ENCODE measurements at places on chromosomes 12 and 14.

DNA sequence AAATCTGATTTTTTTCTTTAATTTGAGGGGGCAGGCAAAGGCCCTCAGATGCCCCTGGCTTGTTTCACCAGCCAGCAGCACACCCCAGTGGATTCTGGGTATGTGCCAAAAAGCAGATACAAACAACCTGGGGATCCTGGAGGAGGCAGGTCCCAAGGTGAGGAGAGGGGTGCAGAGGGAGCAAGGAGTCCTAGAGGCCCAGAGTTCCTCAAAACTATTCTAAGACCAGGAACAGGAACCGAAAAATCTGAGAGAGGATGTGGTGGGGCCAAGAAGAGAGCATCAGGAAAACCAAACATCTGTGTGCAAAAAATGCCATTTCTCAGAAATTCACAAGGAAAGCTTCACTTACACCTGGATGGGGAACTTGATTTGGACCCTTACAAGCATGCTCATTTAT, 8.2 kb downstream of the KCNA5 start:
- DNase-seq = no peak

DNA sequence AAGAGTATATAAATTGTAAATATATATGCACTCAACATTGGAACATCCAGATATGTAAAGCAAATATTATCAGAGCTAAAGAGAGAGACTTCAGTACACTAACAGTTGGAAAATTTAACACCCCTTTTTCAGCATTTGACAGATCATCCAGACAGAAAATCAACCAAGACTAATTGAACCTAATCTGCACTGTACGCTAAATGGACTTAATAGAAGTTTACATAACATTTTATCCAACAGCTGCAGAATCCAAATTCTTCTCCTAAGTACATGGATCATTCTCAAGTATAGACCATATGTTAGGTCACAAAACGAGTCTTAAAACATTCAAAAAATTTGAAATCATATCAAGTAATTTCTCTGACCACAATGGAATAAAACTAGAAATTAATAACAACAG, 229.1 kb upstream of the CLEC14A start:
- DNase-seq = no peak

GRCh38 chr12:123967121-123967586, 5.5 kb downstream of the CCDC92 start:
- DNase-seq = no peak

- DNase-seq = no peak
Measured at GRCh38 chr12:59388176-59388575, 207.7 kb upstream of the SLC16A7 start.

DNA sequence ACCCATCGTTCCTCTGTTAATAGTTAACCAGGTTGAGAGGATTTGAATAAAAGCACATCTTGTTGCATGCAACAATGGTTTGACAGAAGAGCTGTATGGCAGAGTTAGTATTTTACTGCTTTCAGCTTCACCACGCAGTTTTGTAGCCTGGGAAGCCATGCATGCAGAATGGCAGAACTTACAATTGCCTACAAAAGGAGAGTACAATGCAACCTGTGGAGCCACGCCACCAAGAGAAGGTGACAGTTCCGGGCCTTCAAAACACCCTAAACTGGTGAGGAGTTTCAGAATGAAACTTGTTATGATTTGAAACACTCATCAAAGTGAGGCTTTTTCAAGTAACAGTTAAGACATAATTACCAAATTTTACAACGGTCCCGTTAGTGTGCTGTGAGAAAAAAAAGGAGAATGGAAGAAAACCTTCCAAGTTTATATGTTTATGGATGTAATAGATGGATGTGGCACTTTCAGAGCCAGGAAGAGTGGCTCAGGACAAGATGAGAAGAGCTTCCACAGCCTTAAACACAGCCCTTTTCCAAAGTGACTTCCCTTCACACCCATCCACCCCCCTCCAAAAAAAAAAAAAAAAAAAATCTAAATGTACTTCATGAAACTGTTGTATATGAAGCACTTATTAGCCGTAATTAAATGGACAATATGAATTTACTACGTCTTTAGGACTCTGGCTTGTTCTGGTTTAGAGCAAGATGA, 158.7 kb downstream of the EGLN3 start:
- no peak for DNase-seq

- DNase-seq = no peak
Measured at GRCh38 chr14:28758253-28758884, 8.2 kb upstream of the FOXG1 start.

GRCh38 chr12:104602896-104603295, 146.1 kb downstream of the CHST11 start:
- no peak for DNase-seq

DNA sequence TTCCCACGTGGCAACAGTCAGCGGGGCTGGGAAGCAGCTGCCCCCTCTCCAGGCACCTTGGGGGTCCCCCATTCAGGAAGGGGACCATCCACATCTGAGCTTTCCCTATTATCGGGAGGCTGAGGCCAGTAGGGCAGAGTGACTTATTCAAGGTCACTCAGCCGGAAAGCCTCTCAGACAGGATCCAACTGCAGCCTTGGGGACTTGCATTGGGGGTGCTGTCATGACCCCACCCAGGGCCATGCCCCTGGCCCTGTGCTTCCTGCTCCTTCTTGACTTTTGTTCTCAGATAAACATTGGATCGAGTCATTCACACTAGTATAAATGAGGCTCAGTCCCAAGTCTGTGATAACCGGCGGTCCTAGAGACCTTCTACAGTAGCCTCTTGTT, 12.6 kb downstream of the BEGAIN start:
- DNase-seq = no peak

- no peak for DNase-seq
Measured at GRCh38 chr12:5614256-5614655, 182.3 kb downstream of the NTF3 start.
